Foreskin fibroblast (primary cell): ENCODE measurements at places on chromosomes 1 and 21.
A peak's percentile ranks its signal among the peaks of the same experiment; 100 is the strongest.

GRCh38 chr1:246096356-246096755 lies 410.7 kb downstream of the SMYD3 start:
- DNase-seq, result no peak

DNA sequence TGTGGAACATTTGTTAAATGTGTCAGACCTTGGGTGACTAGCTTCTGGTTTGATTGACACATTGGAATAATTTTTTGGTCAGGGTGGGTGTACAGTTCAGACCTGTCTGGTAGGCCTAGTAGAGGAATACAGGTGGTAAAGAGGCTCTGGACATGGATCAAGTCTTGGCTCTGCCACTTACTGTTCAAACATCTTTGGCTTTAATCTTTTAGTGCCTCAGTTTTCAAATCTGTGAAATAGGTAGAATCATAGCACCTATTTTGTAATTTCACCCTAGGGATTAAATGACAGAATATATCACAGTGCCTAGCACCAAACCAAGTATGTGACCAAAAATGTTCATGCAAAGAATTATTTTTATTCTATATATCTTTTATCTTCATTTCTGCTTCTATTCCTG lies 340.4 kb downstream of the RPS6KC1 start:
- DNase-seq, result no peak

- peak; percentile 62 for DNase-seq
Measured at GRCh38 chr1:97820470-97821188, 100.2 kb downstream of the DPYD start.

- no peak for DNase-seq
Measured at GRCh38 chr1:221099747-221100595, 220.7 kb downstream of the HLX start.

DNA sequence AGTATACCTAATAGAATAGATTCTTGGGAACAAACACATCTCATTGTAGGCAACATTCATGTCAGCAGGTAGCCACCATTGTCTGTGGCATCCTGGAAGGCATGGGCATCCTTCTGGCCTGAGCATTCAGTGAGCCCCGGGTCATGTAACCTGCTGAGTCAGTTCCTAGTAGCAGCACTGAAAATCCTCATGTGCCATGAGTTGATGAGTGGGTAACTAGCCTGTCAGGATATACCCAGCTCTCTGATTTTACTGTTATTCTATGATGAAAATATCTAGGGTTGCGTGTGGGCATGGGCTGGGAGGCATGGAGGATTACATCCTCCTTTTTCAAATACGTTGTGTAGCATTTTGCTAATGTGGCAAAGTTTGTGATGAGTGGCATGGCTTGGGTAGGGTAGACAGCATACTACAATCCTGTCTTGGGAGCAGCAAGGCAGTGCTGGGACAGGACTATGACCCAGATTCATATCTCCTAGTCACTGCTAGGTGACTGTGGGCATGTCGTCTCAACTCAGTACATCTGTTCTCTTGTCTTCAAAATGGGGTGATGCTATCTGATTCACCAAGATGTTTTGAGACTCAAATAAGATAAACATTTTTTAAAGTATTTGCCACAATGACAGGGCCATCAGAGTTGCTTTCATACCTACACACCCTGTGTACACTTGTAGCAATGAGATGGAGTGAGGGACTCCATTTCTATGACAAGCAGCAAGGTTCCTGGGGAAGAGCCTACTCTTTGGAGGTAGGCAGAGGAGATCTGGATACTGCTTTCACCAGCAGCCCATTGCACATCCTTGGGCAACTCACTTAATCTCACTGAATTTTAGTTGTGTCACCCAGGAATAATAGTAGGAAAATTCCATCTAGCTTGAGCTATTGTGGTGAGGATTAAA lies 62.5 kb downstream of the CD58 start:
- DNase-seq, result no peak

DNA sequence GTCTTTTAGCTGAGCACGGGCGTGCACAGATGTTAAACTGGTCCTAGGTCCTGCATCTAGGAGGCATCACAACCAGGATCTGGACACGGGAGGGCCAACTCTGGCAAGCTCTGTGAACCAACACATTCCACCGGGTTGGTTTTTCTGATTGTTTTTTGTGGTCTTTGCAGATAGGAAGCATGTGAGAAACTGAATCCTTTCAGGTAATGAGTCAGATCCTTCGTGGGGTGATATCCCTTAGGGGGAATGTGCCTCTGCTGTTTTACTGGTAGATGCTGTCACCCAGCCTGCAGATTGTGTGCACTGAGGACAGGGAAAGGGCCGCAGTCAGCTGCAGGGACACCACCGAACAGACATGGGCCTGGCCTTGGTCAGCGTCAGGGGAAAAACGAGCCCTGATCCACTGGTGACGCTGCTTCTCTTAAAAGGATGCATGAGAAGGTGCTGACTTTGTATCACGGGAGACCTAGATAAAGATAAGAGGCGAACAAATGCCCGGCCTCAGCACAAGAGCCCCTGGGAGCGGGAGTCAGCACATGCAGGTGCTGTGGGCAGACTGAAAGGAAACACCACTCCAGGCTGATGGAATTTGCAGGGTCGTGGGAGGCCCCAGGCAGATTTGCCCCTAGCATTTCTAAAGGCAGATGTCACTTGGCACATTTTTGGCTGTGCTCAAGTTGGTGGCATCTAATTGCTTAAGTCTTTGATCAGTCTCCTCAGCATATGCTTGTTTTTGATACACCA lies 51.1 kb downstream of the DOP1B start:
- peak; percentile 73 for DNase-seq

DNA sequence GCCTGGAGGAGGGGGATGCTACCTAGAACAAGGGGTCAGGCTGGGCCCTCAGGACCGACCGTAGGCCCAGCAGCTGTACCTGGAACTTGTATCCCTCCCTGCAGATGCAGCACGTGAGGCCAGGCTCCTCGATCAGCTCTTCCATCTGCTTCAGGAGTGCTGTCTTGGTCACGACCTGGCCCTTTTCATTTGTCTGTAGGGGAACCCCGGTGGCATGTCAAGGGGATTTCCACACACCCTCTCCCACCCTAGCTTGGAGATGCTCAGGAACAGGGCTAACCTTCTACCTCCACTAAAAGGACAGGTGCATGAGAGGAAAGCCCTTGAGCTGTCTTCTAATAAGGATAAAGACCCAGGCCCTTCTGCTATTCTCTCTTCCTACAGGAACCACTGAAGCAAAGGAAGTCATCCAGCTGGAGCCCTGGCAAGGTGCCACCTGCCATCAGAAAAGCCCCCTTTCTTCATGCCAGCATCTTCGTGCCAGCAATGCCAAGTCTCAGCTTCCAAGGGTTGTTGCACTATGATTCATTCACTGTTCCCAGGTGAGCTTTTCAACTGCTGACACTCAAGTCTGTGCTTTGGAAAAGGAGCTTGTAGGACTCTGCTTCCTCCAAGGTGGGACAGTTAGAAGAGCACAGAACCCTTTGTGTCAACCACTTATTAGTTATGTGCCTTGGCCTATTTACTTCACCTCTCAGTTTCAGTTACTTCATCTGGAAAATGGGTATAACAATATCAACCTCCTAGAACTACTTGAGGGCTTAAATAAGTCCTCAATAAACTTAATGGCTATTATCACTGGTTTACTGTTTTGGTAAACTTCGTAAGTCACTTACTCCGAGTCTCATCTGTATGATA lies 122.1 kb downstream of the UBR4 start:
- no peak for DNase-seq

GRCh38 chr1:178005450-178005849 lies 35.6 kb upstream of the SEC16B start:
- no peak for DNase-seq

DNA sequence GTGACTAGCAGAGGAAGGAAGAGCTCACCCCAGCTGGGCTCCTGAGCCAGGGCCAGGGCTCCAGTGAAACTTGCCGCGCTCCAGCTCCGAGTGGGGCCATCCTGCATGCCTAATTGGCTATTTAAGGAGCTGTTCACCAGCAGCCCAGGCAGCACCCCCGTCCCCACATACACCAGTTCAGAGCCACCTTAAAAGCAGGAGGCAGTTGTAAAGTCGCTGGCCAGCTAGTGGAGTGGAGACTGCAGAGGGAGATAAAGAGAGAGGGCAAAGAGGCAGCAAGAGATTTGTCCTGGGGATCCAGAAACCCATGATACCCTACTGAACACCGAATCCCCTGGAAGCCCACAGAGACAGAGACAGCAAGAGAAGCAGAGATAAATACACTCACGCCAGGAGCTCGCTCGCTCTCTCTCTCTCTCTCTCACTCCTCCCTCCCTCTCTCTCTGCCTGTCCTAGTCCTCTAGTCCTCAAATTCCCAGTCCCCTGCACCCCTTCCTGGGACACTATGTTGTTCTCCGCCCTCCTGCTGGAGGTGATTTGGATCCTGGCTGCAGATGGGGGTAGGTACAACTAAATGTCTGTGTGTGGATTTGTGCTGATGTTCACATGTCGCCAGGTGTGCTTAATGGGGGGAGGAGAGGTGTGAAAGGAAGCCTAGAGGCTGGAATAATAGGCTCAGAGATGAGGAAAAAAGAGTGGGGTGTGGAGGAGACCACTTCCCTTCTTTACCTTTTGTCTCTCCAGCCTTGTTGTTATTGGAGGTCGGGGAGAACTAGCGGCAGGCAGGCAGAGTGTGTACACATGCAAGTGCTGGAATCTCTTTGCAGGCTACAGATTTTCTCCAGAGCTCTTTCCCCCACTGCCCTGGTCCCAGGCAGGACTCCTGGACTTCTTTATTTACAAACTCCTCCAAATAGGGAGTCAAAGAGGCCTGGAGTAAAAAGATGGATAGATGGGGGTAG lies at the start of gene CA14:
TSS of gene CA14 (plus strand) at position 151 of the 962 bp plus-strand sequence. CDS start at position 506, 355 bp downstream.
- DNase-seq, result no peak

DNA sequence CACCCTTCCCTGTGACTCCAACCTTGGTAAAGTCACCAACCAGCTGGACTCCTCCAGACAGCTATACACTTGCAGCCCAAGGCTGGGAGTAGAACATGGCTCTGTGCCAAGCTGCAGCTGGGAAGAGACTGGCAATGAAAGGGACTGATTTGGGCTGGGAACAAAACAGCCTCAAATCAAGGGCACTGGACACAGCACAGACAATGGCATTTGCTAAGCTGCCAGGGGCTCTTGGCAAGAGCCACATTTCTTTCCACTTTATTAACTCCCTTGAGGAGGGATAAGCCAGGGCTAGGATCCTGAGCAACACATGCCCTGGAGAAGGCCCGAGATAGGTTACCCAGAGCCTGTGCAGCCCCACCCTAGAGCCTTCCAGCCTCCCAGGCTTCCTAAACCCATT lies 12.0 kb downstream of the SYT11 start:
- DNase-seq, result no peak

DNA sequence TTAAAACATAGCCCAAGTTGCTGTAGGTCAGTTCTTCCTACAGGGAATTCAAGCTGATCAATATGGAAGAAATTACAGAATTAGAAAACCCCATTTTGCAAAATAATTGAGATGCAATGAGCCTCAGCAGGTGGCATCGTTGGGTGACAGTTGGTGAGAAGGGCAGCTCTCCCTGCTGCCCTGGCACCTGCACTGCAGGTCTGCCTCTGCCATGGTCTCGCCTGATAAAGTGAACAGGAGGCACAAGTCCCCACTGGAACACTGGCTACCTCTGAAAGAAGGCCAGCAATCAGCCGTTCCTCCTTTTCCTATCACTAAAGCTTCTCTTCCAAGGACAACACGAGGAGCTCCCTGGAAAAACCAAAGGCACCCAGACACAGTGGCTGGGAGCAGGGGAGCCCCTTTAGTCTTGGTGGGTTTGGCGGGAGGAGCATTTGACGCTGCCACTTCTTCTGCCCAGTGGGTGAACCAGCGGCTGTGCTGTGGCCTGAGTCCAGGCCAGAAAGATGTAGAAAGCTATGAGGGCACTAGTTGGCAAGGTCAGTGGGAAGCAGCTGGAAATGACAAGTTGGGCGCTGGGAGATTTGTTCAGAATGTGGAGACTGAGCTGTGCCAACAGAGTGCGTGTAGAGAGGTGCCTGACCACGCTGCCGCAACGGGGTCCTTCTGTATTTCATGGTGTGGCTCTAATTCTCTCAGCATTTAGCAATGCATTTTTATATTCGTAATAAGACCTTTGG lies 93.1 kb downstream of the RIPK4 start:
- no peak for DNase-seq

GRCh38 chr1:65289449-65289848 lies 19.9 kb upstream of the DNAJC6 start:
- no peak for DNase-seq

GRCh38 chr1:92372164-92372563 lies 73.3 kb downstream of the RPAP2 start:
- no peak for DNase-seq

DNA sequence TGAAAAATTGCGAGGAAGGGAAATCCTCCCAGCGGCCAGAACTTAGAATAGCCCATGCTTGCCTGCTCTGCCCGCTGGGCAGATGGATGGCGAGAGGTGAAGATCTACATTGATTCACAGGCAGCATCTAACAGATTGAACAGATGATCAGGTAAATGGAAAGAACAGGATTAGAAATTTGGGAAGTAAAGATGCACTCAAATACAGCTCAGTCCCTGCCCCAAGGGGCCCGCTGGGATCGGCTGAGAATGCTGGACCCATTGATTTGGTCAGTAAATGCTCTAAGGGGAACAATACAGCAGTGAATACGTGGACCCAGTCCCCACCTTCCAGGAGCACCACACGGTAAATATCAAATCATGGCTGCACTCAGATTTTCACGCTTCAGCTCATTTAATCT lies 248.2 kb downstream of the MATN1 start:
- DNase-seq, result no peak

DNA sequence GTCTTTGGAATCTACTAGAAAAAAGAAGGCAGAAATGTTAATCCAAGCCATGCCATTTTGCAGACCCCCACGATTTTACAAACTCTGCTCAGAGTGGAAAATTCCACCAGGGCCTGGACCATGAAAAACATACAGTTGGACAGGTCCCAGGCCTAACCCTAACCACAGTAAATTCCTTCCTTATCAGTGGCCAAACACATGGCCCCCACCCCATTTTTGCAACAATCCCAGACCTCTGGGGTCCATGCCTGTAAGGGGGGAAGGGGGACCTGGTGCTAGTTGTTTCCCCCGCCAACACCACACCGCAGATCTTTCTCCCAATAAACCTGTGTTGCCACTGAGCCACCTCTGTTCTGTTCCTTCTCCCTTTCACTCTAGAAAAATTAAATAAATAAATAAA lies 1352.7 kb downstream of the AMY1C start:
- DNase-seq, result no peak

DNA sequence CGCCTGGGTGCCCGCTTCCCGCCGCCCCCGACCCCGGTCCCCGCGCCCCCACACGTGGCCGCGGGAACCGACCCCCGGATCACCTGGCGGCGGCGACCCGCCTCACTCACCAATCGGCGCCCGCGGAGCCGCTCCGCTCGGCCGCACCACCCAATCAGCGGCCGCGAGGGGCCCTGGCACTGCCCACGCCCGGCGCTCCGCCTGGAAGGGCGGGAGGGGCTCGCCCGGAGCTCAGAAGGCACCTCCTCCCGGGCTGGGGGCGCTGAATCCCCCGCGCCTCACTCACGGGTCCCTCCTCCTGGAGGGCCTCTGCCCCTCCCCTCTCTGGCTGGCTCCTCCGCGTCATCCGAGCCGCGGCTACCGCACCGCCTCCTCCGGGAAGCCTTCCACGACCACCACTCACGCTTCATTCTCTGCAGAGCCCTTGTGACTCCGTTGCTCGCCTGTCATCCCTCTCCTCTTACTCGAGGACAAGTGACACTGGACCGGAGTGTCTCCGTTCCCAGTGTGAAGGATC lies 374 bp downstream of the SH2D5 start:
- peak; percentile 78 for DNase-seq
